Bronchus fibroblast of lung (primary cell): ENCODE measurements at places on chromosomes 3 and 15. TPM values are rescaled to one million over a fixed set of nuclear protein-coding genes. Genes with fewer than 3 reads are reported as not detected.

Gene MUSTN1
- not detected in 2 replicates for total RNA-seq

Gene POU1F1
- not detected in 2 replicates for total RNA-seq

Gene FGD5
- total RNA-seq, result under 0.01 and 0.30 TPM in 2 replicates

Gene PFN2
- 171 and 180 TPM in 2 replicates for total RNA-seq

Gene ZBED2
- total RNA-seq, result not detected in 2 replicates

Gene SKIC8
- 56.9 and 66.1 TPM in 2 replicates for total RNA-seq

Gene DUSP7
- total RNA-seq, result 15.5 and 16.5 TPM in 2 replicates
